ENCODE measurements at places on chromosomes 7 and 10.

DNA sequence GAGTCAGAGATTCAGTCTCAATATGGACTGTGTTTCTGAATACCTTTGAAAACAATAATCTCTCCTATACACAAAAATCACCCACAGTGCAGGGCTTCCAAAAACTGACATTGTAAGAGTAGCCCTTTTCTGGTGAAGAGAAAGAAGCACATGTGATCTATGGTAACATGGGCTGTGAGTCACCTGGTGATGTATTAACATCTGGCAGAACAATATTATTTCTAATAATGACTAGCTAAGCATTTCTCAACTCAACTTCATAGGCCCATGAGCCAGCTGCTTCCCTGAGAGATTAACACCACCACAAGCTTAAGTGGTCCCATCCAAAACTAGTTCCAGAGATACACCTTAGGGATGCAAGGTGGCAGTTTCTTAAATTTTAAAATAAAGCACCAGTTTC lies 331.0 kb upstream of the NRP1 start:
- DNase-seq, result no peak

DNA sequence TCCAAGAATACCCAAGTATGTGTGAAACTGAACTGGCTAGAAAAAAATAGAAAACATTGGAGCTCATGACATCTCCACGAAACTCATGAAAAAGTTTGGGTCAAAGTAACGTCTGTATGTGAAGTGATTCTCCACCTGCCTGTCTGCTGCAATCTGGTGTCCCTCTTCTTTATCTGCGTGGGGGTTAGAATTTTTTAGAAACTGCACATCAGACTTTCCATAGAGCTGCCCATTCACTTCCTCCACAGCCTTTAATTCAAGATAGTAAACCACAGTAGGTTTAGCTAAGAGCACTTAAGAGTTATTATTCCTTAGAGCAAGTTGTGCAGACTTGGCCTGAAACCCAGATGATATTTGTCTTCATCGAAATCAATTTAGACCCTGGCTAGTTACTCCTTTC lies 55.3 kb downstream of the SCIN start:
- no peak for DNase-seq

GRCh38 chr7:91883676-91884362 lies 3.3 kb upstream of the MTERF1 start:
- no peak for DNase-seq

DNA sequence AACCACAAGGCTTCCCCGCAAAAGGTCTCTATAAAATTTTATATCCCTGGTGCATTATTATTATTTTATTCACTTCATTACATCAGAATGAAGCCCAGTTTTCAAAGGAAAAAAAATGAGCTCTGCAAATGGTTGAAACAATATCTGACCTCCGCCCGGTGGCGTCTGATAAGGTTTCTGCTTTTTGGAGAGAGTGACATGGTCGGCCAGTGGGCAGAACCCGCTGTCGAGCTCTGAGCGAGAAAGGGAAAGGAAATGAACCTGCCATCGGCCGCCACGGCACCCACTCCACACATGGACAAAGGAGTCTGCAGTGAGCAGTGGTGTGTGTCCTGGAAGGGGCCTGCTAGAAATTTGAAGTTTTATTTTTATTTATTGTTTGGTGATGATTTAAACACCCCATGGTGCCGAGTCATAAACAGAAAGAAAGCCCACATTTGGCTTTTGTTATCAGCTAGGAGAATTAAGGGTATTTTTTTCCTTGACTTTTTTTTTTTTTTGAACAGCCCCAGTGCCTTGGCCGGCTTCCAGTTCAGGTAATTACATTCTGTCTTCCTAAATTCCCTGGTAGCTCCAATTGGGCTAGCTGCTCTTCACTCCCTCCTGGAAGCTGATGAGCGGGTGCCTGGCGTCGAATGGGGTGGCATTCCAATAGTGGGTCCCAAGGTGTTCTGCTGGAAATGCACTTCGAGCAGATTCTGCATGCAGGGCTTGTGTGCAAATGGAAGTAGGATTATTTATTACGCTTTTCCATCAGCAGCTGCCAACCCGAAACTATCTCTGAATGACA lies 149.4 kb upstream of the MKI67 start:
- no peak for DNase-seq

- no peak for DNase-seq
Measured at GRCh38 chr7:30226614-30227268, 57.7 kb upstream of the ZNRF2 start.

DNA sequence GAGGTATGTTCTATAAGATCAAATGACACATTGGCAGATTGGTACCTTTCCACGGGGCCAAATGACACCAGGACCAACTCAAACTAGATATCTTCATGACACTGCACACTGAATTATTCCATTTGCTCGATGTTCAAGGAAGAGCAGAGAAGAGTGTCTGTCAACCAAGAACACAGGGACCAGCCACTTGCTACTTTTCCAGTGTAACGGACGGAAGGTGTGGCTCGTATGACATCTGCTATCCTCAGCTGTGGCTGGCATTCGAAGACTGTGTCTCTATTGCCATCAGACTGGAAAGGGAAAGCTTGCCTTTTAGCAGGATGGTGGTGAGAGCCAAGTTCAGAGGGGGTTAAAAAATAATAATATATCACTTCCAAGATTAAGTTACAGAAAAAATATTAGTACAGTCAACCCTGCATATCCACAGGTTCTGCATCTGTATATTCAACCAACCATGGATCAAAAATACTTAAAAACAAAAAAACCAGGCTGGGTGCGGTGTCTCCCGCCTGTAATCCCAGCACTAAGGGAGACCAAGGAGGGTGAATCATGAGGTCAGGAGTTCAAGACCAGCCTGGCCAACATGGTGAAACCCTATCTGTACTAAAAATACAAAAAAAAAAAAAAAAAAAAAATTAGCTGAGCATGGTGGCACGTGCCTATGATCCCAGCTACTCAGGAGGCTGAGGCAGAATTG lies 237.1 kb downstream of the PRPF18 start:
- DNase-seq, result no peak

- DNase-seq, result no peak
Measured at GRCh38 chr10:71334221-71334791, 15.2 kb downstream of the SLC29A3 start.

GRCh38 chr10:131061216-131061615 lies 250.3 kb downstream of the TCERG1L start:
- DNase-seq, result no peak

DNA sequence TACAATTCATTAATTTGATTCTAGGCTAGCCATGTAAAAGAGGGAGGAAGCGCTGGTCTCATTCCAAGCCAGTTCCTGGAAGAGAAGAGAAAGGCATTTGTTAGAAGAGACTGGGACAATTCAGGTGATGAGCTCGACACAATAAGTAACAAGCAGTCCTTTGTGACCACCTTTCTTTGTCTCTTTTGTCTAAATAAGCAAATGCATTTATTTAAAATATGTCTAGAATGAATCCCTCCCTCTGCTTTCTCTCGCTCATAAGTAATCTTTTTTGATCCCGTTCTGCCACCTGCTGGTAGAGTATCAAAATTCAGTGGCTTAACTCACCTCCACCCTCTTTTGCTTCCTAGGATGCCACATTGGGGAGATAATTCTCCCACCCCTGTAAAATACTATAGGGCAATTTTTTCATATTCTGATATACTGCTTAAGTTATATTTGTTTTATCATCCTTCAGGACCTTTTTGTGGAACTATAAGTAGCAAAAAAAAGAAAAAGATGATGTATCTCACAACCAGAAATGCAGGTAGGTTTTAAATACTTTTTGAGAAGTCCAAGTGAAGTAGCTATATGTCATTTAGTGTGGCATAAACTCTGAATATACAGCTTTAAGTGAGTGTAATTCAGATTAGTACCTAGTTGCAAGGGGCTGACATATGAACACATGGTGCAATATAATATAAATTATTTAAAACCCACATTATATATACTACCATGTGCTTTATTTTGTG lies 91.5 kb downstream of the GSDME start:
- DNase-seq, result no peak

DNA sequence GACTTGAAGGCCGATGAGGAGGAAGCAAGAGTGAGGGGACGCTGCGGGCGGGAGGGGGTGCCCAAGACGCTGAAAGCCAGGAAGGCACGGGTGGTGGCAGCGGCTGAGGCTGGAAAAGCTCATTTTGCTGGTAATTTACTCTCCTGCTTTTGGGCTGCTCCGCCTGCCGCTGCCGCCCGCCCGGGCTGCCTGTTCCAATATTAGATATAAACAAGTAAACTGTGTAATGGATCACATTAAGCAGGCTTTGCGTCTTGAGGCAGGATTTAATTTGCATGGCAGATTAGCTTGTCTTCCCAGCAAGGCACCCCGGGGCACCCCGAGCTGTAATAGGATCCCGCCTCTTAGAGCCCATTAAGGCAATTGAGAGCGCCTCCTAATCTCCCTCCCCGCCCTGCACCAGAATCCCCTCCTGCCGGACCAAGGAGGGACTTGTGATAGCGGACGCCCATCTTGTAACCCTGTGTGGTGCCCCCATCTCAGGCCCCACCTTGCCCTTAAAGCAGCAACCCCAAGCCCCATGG lies 46.1 kb upstream of the SLF2 start:
- no peak for DNase-seq

GRCh38 chr10:329361-330099 lies 194.3 kb downstream of the ZMYND11 start:
- peak; percentile 44 for DNase-seq

DNA sequence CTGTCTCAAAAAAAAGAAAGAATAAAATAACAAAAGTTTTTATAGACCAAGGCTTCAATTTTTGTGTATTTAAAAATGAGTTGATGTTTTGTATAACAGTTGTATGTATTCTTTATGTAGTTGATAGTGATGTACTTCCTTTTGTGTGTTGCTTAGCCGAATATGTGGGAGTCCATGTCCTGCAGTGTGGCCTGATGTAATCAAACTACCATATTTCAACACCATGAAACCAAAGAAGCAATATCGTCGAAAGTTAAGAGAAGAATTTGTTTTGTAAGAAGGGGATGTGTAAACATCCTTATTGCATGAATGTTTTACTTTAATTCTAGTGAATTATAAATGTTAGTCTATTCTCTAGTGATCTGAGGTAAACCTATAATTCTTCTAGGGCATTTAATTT lies 56.6 kb downstream of the MPLKIP start:
- no peak for DNase-seq

DNA sequence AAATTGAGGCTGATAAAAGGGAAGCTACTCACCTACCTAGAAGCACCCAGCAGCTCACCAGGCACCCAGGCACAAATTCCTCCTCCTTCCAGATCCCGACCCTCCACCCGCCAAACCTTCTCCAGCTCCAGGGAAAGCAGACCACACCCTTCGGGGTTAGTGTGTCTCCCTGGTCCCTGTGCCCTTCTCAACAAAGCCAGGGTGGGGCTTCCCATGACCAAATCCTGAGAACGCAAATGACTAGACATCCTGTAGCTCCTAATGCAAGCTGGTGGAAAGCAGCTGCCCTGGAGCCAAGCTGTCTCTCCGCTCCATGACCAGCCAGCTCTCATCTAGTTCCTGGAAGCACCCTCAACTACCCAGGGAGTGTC lies 4.4 kb downstream of the TBX20 start:
- no peak for DNase-seq

DNA sequence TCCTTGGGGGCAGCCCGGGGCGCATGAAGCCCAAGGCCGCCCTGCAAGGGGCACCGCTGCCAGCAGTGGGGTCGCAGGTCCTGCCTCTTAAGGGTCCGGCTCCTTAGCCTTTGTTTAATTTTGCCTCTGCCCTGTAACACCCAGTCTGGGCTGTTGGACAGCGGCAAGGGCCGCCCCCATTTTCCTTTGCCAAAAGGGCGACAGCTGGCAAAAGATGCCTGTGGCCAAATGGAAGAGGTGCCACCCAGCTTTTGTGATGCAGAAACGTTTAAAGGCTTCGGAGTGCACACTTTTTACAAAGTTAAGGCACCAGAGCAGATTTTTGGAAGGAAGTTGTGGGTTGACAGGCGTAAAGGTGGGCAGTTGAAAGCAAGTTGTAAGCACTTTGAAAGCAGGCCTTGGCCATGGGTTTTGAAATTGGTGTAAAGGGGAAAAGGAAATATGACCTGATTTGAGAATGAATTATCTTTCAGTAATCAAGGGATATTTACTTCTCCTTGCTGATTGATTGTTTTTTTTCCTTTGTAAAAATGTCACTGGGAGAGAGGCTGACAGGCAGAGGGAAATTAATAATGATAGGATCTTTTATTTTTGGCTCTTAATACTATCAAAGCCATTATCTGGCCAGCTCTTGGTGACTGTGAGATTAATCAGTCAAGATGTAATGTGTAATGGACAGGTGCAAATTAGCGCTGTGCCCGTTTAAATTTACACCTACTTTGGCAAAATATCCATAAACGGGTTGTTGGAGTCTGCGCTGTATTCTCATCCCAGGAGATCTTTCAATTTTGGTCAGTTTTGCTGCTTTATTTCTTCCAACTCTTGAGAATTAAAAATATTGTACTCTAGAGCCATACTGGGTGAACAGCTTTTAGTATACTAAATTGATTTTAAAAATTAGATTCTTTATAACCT lies 1.2 kb downstream of the CASD1 start:
- DNase-seq, result no peak

DNA sequence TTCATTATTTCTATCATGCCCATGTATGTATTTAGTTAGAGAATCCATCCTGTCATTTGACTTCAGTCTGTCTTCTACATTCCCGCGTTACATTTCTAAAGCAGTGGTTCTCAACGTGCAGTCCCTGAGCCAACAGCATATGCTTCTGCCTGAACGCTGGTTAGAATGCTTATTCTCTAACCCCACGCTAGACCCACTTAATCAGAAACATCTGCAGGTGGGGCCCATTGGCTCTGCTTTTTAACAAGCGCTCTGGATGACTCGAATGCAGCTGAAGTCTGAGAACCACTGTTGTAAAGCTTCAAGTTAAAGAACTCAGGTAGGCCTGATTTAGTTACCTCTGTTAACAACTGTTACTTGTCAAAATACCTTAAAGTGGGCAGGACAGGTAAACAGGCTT lies 38.2 kb downstream of the NEUROD6 start:
- no peak for DNase-seq

DNA sequence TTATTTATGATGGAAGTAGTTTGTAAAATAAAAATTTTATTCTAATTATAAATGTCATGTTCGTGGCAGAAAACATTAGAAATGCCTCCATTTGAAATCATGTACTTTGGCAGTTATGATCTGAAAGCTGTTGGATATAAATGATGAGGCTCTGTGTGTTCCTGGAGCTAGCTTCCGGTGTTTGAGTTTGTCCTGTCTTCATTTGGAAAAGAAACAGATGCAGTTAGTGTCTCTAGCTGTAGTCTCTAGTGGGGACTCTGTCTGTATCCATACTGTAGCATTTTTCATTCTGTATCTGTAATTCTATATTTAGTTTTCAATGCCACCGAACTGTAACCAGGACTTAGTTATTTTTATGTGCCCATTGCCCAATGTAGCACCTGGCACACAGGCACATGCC lies 197.0 kb upstream of the FZD1 start:
- no peak for DNase-seq

All from GOT3 (cell line).